ENCODE measurements at places on chromosomes 6 and 20.

DNA sequence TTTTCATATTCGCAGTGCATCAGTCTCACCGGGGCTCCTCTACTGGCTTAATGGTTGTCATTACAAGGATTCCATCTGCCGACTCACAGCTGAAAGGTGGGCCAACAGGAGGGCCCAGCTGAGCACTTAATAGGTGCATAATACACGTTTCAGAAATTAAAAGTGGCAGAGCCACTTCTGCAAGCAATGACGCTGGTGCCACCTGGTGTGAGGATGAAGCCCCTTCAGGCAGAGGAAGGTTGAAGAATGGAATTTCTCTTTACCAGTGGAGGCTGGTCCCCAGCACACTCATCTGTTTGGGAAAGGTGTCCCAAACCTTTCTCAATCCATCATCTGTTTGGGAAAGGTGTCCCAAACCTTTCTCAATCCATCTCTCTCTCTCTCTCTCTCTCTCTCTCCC lies 8.2 kb upstream of the STMND1 start:
- no peak for DNase-seq

DNA sequence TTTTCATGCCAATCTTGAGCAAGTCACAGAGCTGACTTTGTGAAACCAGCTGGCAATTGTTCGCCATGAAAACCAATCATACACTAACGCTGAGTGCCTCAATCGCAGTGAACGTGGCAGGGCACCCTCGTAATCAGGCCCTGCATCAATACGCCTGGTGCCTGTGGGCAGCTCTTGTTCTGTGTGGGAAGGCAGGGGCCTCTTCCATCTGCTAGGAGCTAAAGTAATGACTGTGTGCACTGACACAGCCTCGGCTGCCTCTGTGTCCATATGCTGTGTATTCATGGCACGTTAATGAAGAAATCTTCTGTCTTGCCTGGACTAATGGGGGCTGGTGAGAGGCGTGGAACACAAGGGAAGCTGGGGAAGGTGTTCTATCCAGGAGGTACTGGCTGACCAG lies 27.8 kb upstream of the SYNDIG1 start:
- no peak for DNase-seq

DNA sequence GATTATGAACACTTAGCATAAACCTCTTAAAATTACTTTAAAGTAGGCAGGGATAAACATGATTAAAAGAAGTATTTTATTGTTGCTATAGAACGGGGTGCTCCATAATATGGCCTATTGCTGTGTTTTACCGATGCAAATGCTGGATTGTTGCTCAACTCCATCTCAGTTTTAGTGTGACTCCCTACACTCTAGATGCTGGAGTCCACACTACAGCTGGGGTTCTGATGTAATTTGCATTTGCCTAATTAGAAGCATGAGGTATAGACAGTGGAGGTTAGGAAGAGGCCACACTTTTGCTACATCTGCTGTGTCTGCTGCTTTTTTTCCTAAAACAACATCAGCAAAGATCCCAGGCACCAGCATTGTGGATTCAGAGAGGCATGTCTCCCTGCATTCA lies 6.7 kb upstream of the HMGN3 start:
- no peak for DNase-seq

GRCh38 chr6:168385858-168386735 lies 54.9 kb upstream of the SMOC2 start:
- DNase-seq, result no peak

DNA sequence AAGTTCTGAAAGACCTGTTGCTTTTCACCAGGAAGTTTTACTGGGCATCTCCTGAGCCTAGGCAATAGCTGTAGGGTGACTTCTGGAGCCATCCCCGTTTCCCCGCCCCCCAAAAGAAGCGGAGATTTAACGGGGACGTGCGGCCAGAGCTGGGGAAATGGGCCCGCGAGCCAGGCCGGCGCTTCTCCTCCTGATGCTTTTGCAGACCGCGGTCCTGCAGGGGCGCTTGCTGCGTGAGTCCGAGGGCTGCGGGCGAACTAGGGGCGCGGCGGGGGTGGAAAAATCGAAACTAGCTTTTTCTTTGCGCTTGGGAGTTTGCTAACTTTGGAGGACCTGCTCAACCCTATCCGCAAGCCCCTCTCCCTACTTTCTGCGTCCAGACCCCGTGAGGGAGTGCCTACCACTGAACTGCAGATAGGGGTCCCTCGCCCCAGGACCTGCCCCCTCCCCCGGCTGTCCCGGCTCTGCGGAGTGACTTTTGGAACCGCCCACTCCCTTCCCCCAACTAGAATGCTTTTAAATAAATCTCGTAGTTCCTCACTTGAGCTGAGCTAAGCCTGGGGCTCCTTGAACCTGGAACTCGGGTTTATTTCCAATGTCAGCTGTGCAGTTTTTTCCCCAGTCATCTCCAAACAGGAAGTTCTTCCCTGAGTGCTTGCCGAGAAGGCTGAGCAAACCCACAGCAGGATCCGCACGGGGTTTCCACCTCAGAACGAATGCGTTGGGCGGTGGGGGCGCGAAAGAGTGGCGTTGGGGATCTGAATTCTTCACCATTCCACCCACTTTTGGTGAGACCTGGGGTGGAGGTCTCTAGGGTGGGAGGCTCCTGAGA lies at the start of gene HFE:
TSS of gene HFE (plus strand) at position 146 of the 832 bp plus-strand sequence. CDS start at position 158, 12 bp downstream.
- no peak for DNase-seq

GRCh38 chr6:17100806-17101205 lies 1.0 kb upstream of the STMND1 start:
- DNase-seq, result no peak

All from HS-27A (cell line).